ENCODE measurements at places on chromosomes 6 and 20.
A peak's percentile ranks its signal among the peaks of the same experiment; 100 is the strongest.

DNA sequence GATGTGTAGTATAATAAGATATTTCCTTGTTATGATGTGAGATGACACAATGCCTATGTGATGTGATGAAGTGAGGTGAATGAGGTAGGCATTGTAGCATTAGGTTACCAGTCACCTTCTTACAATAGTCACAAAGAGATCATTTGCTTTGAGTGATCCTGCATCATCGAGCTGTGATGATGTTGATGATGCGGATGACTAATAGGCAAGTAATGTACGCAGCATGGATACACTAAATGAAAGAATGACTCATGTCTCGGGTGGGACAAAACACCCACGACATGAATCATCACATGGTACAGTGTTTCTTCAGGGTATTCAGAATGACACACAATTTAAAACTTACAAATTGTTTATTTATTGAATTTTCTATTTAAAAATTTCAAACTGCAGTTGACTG, 806.3 kb upstream of the GJE1 start:
- DNase-seq = peak; percentile 78

DNA sequence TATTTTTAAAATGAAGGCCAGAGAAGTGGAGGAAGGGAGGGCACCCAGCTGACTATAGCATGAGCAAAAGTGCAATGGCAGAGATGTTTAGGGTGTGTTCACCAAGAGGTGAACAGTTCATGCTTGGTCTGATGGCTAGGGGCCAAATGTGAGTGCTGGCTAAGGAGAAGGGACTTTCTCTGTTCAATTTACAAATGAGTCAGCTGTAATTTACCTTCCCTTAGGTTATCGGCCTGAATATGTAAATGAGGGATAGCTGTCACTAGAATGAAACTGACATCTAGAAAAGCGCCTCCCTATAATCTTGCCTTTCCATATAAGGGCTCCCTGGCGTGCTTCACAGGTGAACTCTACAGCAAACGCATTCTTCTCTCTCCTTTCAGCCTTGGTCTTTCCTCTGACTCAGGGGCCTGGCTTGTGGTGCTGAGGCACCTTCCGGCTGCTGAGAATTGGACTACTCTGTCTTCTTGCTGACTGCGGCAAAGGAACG, 114.7 kb upstream of the BACH2 start:
- no peak for DNase-seq

DNA sequence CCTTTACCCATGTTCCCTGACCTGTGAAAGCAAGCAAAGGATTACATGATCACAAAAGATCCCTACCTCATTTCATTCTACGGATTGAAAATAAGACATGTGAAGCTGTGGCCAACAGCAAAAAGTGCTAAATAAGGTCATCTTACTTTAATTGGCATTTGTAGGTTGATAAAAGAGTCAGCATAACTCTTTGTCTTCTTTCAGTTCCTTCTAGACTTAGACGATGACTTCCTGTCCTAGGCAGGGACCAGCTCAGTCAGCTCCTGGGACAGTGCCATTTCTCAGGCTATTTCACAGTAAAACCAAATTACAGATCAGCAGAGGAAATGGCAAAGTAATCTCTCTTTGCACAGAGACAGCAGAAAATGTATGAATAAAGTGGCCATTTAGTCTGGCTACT, 480.7 kb downstream of the RFPL4B start:
- no peak for DNase-seq

- DNase-seq = no peak
These were observed 4.8 kb downstream of the TRIM10 start for GRCh38 chr6:30156262-30156599.

- no peak for DNase-seq
These were observed 11.3 kb downstream of the MOCS3 start for GRCh38 chr20:50969912-50970311.

DNA sequence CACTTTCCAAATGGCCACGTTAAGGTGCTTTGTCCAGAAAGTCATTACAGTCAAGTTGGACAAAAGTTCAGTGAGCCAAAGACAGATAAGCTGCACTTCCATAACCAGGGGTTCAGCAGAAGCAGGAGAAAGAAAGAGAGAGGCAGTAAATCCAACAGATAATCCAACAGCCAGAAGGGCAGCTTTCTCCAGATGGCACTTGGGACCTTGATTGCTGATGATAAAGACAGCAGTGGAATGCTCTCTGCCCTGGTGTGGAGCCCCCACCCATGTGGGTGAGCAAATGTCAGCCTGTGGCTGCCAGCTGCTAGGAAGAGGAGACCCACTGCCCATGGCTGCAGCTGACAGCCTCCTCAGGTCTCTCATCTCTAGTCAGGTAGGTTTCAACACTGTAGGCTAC, 18.7 kb upstream of the NRSN1 start:
- DNase-seq = no peak

DNA sequence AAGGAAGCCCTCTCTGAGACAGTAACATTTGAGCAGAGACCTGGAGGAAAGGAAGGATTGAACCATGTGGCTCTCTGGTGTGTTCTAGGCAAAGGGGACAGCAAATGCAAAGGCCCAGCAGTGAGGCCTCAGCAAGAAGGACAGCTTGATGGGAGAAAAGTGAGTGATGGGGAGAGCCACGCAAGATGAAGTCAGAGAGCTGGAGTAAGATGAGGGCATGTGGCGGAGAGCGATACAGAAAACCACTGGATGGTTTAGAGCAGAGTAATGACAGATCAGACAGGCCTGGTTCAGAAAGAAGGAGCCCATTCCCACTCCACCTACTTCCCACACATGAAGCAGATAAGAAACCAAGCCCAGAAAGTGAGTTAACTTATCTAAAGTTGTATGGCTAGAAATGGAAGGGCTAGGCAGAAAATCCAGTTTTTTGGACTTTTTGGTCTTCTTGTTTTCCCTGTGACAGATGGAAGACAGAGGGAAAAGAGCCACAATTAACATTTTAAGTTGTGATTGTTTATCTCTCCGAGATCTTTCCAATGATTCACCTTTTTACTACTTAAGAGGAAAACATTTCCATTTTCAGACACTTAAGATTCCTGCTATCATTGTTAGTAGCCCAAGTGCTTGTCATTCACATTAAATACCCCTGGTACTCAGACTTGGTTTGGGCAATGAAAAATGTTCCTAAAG, 723 bp upstream of the SNPH start:
- no peak for DNase-seq

GRCh38 chr6:149150801-149151398, 166.6 kb upstream of the TAB2 start:
- no peak for DNase-seq

DNA sequence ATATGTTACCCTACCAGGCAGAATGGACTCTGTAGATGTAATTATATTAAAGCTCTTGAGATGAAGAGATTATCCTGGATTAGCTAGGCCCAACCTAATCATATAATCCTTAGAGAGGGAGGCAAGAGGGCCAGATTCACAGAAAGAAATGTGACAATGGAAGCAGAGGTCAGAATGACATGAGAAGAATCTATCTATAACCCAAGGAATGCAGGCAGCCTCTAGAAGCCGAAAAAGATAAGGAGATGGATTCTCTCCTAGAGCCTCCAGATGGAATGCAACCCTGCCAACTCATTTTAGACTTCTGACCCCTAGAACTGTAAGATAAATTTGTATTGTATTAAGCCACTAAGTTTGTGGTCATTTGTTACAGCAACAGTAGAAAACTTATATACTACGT, 12.3 kb downstream of the PXT1 start:
- DNase-seq = no peak

DNA sequence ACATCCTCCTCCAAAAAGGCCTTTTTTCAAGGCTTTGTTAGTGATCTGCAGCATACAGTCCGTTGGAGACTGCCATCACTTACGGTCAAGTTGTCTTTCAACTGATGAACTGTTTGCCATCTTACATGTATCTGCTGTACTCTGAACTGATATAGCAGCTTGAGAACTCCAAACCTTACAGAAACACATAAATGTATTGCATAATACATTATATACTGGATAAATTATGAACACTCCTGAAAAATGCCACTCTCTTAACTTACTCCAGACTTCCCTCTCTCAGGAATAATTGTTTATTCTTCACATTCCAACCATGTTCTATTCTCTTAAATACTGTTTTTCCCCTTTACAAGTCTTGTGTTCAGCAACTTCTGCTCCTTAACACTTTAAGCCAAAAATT, 14.6 kb upstream of the RHAG start:
- no peak for DNase-seq

DNA sequence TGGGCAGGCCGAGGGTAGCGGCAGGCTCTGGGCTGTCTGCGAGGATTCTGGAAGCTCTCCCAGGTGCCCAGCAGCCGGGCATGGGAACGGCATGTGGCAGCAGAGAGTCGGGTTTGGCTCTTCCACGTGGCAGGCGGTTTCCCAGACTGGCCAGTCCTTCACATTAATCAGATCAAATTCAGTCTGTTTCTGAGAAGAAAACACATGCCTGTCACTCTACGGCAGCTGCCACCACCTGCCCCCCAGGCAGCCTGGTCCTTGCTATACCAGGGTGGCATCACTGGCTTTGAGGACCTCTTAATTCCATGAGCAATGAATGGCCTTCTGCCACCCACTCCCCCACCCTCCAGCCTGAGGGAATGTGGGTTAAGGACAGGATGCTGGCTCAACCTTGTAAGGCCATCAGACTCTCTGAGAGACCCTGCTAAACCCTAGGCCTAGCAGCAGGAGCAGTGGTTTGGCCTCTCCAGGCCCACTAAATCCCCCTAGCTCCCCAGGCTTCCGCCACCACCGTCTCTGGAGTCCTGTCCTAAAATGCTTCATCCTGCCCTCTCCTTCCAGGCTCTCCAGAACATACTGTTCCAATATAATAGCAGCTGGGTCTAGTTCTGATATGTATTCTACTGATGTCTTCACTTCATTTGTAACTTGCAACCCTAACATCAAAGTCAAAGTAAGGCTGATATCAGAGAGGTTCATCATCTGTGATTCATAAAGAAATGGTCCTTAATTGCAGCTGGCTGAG, 47.8 kb downstream of the PLCG1 start:
- no peak for DNase-seq

DNA sequence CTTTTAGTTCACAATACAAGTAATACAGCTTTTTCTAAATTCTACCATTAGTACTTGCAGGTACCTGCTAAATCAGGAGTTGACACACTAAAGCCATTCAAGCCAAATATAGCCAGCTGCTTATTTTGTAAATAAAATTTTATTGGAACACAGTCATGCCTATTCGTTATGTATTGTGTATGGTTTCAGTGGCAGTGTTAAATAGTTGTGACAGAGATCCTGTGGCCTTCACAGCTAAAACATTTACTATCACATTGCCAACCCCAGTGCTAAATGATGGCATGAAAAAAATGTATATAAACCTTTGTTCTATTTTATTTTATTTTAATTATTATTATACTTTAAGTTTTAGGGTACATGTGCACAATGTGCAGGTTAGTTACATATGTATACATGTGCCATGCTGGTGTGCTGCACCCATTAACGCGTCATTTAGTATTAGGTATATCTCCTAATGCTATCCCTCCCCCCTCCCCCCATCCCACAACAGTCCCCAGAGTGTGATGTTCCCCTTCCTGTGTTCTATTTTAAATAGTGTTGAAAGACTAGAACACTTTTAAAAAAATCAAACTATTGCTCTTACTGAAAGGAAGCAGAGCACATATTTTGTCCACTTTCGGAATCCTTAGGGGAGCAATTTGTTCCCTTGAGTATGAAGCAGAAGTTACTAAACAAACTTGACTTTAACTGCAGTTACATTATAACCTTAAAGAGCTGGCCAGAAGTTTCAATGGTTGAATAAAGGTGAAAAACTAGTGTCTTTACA, 115.7 kb downstream of the PRIM2 start:
- no peak for DNase-seq

GRCh38 chr20:1388741-1389483, 3.9 kb downstream of the FKBP1A start:
- DNase-seq = no peak

DNA sequence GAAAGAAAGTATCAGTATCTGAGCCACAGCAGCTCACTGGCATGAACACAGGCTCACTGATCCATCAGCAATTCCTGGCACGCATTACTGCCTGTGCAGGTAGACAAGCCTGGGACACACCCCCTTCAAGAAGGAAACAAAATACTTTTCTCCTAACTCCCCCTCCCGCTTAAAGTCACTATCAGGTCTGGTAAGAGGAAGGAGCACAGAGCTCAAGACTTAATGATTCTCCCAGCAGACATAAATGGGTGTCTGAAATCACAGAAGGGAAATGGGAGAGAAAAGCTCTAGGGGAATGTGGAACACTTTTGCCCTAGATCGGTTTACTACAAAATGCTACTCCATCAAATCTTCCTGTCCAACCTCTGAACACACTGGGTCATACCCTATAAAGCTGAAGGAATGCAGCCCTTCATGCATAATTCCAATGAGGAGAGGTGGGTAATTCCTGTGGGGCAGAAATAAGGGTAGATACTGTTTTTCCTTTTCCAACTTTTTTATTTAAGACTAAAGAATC, at the start of gene ADGRF1:
Gene ADGRF1 (minus strand): TSS at position 58 of the 517 bp plus-strand sequence. CDS start 13,271 bp downstream, outside the sequence.
- no peak for DNase-seq

- no peak for DNase-seq
These were observed 66.0 kb downstream of the BACH2 start for GRCh38 chr6:90230548-90231215.

GRCh38 chr6:146819596-146820320, 221.0 kb downstream of the ADGB start:
- no peak for DNase-seq

- DNase-seq = no peak
These were observed 27.3 kb downstream of the NQO2 start for GRCh38 chr6:3026791-3027626.

GRCh38 chr6:43992783-43993644, 134.2 kb downstream of the MRPL14 start:
- DNase-seq = no peak

DNA sequence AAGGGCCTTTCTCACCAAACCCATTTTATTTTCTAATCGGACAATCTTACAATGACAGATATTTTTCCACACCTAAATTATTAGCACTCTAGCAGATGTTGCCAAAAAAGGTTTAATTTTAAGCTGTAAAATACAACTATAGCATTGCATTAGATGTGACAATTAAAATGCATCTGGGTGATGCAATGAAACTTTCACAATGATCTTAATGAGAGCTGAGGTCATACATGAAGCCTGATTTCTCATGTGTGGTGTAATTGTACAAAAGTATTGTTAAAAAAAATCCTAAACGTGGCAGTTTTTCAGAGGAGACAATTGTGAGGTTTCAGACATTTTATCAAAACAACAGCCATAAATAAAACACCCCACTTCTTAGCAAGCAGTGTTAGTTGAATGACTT, 606.0 kb downstream of the HDGFL1 start:
- peak; percentile 11 for DNase-seq

DNA sequence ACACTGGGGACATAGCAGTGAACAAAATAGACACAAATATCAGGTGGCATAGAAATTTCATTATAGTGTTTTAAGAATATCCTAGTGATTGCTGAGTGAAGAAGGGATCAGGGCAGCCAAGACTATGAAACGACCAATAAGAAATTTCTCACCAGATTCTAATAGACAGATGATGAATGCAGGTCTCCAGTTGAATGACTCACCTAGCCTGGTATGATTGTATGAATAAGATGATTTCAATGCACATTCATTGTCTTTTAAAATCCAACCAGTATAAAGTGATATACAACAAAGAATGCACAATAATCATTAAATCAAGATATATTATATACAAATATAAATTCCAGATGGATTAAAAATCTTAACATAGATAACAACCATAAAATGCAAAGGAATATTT, 124.5 kb upstream of the TENT5A start:
- DNase-seq = no peak

- DNase-seq = no peak
These were observed 3.7 kb upstream of the FASTKD5 start for GRCh38 chr20:3163099-3164042.
